ENCODE measurements at places on chromosomes 12 and 14.

DNA sequence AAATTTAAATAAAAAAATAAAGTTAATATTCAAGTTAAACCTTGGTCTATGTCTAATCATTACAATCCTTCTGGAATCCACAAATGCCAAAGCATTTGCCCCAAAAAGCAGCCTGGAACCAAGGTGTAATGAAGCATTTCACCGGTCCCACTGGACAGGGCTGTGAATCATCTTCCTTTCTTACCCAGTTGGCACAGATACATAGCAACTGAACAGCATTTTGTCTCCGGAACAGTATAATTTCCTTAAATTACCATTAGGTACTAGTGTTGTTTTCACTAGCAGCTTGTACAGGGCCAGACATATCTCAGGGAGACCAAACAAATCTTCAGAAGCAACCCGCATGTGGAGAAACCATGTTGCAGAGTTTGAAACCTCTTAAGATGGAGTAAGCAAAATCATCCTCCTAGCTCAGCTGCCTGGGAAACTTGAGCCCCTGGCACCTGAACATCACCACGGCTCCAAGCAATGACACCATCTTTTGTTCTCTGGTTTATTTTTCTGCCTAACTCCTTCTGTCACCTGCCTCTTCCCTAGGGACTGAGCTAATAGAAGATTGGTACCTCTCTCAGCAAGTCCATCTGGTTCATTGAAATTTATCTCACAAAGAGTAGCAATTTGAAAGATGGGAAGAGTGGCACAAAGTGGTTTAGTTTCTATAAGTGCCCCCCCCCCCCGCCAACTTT is 17.9 kb upstream of the MDM1 start:
- no peak for DNase-seq

- DNase-seq: peak; percentile 77
Observed at GRCh38 chr12:111396726-111397445, 8.8 kb upstream of the SH2B3 start.

- DNase-seq: no peak
Observed at GRCh38 chr14:41167040-41167439, 439.6 kb upstream of the LRFN5 start.

- no peak for DNase-seq
Observed at GRCh38 chr12:42892702-42893551, 303.4 kb upstream of the PRICKLE1 start.

DNA sequence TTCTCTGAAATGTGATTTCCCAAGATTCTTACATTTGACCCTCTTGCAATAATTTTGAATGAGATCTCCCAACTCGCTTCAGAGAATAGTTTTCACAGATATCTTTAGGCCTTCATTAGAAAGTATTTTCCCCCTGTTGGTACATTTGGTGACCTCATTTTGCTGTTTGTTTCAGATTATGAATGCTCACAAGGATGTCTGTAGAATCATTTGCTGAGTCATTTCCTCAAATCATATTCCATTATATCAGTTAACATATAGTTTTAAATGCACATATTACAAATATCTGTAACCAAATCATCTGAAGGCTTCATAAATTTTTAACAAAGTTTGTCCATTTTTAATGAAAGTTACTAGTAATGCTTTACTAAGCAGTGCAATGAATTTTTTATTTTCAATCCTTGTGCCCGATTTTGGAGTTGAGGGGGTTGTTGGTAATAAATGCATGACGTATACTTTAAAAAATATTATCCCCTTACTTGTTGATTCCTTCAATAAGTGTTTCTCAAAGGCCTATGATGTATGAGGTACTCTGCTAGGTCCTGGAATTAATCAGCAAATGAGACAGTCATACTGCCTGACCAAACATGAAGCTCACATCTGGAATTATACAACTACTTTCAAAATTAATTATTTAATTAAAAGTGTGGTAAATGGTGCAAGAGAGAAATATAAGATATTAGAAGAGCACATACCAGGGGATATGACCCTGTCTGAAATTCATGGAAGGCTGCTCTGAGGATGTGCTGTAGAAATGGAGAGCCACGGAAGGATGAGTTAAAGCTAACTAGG is 126.9 kb upstream of the RAP1B start:
- DNase-seq: no peak

GRCh38 chr12:60042835-60043234 is 447.0 kb downstream of the SLC16A7 start:
- no peak for DNase-seq

DNA sequence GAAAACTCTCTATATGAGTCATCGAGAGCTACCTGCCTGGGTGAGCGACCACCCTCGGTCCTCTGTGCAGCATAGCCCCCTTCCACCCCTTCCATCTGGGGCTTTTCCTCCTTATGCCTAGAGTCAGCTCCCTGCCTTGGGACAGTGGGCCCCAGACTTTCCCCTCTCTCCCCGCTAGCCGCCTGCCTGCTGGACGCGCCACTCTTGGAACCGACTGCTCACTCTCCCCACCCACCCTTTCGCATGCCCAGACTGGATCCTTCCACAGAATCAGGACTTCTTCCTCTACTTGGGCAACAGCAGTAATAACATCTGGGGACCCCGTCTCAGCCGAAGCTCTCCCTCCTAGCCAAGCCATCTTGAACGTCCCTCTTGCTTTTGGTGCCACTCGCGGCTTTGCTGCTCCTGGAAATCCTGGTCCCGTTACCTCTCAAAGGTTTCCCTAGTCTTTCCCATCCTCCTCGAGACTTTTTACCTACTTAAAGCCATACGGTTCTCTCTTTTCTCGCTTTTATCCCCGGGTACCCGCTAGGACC is 671 bp downstream of the ESYT1 start:
- no peak for DNase-seq

DNA sequence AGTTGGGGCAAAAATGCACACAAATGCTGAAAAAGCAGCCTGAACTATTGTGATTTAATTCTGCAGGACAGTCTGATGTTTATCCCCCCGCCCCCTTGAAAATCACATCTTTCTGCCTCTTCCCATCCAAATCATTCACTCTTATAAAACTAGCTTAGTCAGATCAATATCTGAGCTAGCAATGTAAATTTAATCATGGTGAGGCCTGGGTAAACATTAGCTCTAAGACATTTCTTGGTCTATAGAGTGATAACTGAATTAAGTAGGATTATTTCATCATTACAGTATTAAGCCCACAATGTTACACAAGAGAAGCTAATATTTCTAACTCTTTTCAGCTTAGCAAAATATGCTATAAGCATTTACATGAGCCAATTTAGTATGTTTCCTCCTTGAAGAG is 9.1 kb upstream of the PCED1B start:
- DNase-seq: no peak

DNA sequence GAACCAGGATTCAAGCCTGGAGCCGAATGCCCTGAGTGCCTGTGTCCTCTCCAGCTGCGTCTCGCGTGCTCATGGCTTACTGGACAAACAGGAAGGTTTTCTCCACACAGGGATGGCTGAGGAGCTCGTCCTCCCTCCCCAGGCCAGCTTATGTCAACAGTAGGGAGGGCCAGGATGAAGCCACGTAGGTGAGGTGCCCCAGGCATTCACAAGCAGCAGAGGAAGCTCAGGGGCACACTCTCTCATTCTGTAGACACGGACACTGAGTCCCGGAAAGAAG is 49.3 kb downstream of the TRPV4 start:
- no peak for DNase-seq

- no peak for DNase-seq
Observed at GRCh38 chr12:25723921-25724491, 170.9 kb upstream of the LMNTD1 start.

- DNase-seq: no peak
Observed at GRCh38 chr14:71552809-71553208, 379.4 kb upstream of the RGS6 start.

DNA sequence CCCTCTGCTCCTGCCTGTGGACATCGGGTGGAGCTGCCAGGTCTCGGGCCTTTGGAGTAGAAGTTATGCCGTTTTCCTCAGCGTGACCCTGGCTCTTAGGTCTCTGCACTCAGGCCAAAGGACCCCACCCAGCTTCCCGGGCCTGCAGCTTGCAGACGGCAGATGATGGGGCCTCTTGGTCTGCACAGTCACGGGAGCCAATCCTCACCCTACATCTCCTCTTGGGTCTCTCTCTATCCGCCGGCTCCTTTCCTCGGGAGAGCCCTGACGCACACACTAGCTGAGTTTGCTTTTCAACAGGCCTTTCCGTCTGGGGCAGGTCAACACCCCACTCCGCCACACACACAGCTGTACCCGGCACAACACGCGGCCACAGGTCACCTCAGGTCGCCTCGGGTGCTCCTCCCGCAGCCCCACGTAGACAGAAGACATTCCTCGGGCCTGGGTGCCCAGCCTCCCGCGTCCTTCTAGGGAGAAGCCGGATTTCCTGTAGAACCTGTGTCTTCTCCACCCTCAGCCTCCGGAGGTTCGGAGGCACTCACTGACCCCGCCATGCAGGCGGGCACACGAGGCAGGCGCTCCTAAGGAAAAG is 9.9 kb downstream of the GALNT9 start:
- DNase-seq: no peak

DNA sequence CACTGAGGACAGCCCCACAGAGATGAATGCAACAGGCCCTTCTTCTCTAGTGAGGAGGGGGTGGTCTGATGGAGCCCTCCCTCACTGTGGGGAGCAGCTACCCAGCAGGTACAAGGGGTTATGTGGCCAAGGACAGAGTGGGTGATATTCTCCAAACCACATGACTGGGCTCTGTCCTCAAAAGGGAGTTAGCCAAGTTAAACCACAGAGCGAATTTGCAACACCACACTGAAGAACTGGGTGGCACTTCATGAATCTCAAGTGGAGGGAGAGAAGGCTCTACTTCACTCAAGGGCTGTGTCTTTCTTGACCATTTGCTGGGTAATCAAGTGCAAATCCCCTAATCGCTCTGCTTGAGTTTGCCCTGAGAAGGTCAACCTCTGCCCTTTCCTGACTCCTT is 12.5 kb downstream of the GPR68 start:
- DNase-seq: no peak

DNA sequence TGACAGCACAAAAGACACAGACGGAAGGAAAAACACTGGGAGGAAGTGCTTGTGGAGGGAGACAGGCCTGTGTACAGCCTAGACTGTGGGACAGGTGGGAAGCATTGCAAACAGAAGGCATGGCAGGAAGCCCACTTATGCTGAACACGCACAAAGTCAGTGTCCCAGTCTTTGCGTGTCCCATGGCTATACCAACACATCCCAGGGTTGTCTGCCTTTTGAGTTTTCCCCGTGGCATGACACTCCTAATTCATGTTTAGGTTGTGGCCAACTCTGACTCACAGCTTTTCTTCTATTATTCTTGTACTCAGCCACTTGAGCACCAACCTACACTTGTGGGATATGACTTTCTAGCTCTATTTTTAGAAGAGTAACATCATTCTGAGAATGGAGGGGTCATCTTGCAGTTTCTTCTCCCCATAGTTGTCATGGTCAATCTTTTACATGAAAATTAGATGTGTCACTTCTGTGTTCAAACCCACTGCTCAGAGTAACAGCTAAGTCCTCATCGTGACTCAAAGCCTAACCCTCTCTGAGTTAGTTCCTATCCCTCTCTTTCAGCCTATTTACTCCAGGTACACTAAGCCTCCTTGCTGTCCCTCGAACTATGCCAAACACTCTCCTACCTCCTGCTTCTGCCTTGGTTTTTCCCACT is 27.5 kb upstream of the JPH4 start:
- no peak for DNase-seq

DNA sequence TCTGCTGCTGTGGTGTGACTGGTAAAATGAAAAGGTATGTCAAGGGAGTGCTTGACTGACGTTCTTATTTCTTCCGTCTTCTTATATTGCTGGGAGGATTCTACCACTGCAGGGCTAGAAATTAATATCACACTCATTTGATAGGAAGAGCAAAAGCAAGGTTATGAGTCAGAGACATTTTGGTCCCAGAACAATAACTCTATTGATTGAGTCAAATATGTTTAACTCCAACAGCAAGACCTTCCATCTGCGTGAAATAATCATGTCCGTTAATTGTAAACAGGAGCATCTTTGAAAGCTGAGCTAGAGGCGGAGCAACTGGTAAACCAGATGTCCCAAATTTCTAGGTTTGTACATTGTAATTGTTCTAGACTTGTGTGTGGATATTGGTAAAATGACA is 1293.6 kb downstream of the AACS start:
- no peak for DNase-seq

GRCh38 chr14:90585106-90585505 is 188.3 kb downstream of the CALM1 start:
- DNase-seq: no peak

DNA sequence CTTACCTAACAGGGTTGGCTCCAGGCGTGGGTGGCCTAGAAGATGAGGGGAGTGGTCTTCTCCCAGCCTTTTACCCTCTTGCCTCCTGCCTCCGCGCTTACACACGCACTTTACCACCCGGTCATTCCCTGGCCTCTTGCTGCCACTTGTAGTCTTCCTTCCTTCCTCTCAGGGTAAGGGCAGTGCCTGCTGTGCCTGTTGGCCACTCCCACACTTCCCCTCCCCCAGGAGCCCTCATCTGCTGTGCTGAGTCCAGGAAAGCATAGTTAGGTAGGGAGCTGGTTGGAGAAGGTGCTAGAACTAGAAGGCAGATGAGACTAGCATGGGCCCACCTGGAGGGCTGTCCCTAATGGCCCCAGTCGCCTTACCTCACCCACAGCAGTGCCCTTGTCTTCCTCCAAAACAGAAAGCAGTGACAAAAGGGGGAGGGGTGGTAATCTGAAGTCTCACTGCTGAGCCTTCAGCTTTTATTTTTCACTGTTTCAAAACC is 54.3 kb upstream of the SRSF5 start:
- DNase-seq: no peak

- DNase-seq: no peak
Observed at GRCh38 chr12:4107436-4107878, 166.1 kb upstream of the CCND2 start.

- DNase-seq: no peak
Observed at GRCh38 chr12:75759842-75760572, 248.6 kb upstream of the KRR1 start.
